RWPE2 (cell line): ENCODE measurements at places on chromosomes 3 and 15.

DNA sequence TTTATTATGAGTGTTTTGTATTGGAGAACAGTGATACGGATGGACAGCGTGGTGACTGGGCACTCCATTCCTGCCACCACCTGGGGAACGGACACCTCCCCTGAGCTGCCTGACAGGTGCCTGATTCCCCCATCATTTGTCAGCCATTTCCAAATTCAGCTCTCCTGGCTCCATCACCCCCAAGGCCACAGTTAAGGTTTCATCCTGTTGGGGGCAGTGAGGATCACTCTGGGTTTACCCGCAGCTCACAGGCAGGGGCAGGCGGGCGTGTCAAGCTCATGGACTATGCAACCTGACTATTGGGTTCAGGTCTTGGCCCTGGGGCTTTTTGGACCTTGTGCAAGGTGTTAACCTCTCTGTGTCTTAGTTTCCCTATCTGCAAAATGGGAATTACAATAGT is 76.3 kb downstream of the RAB11A start:
- DNase-seq = no peak

GRCh38 chr3:72338082-72338941 is 509.9 kb downstream of the SHQ1 start:
- DNase-seq = no peak

DNA sequence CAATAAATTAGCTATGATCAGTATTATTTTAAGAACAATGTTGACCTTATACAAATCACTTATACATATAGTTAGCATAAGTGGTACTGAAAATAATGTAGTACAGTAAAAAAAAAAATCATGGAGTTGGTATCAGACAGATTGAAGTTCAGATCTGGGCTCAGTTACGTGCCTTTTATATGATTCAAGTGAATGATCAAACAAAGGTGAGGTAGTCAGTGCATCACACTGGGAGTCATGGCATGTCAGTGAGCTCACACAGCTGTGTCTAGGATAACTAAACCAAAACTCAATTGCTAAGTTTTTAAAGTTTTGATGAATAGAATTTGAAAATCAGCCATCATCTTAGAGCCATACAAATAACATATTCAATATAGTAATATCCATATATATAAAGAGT is 11.2 kb upstream of the CCR8 start:
- DNase-seq = no peak

- no peak for DNase-seq
Observed at GRCh38 chr3:48446043-48446424, 503 bp upstream of the ATRIP start.

DNA sequence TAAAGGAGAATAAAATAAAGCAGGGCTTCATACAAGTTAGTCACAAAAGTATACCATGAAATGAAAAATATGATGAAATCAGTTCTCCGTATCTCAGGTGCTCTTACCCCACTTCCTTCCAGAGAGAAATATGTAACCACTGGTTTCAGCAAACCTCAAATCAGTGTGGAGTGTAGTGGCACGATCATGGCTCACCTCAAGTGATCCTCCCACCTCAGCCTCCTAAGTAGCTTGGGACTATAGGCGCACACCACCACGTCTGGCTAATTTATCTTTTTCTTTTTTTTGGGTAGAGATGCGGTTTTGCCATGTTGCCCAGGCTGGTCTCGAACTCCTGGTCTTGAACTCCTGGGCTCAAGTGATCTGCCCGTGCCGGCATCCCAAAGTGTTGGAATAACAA is 24.2 kb downstream of the DENND4A start:
- DNase-seq = no peak

DNA sequence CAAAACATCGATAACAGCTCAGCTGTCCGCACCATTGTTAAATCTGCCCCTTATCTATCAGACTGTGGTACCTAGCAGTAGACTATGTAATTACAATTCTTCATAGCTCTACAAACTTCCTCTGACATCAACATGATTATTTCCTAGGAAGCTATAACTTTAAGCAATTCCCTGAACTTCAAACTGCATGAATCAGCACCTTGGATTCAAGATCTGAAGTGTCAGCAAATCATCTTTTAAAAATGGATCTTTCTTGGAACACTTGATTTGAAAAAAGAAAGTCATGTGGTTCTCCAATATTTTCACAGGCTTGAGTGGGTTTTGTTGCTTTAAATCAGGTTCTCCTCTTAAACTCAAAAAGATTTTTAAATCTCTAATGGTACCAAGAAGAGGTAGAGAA is 680.7 kb upstream of the LMCD1 start:
- no peak for DNase-seq
